NCI-H2029 (cell line): ENCODE measurements at places on chromosomes 11 and 22.

GRCh38 chr11:8503910-8504364 lies 90.1 kb downstream of the STK33 start:
- peak; percentile 6 for DNase-seq

DNA sequence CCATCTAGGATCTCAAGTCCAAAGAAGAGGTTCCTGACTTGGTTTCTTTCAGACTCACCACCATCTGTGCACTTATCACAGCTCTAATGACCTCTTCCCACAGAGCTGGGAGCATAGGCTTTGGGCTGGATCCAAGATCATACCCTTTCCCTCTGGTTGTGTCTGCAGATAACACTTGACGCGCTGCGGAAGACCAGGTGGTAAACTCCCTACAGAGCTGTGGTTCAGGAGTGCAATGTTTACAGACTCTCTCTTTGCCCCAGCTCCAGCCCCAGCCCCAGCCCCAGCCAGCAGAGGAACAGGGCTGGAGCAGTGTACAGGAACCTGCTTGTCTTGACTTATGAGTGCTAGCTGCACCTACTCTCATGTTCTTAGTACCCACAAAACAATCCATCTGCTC lies 274.4 kb upstream of the SYN3 start:
- DNase-seq, result peak; percentile 65

GRCh38 chr11:33540946-33541915 lies 159.4 kb downstream of the C11orf91 start:
- no peak for DNase-seq

DNA sequence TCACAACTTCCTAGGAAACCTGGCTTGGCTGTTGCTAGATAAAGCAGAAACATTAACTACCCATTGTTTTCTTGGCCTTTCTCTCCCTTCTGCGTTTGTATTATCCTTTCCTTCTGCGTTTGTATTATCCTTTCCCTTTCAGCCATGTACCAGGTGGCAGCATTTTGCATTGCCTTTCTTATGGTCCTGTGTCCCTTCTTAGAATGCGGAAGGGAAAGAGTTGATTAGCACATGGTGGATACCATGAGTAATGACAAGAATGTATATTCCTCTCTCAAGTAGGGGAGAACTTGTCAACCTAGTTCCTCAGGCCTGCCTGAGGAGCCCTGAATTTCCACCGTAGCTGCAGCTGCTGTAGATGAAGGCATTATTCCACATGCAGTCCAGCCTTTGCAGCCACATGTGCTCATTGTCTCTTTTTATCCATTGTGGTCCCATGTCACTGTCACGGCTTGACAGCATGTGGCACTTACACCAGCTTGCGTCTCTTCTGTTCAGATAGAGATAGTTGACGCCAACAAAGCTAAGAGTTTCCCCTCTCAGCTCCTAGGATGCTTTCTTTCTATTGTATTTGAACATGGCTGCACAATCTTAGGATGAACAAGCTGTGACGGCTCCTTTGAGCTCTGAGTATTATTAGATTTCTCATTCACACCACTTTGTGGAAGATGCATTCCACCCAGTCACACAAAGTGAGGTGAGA lies 44.8 kb downstream of the SLN start:
- no peak for DNase-seq

- no peak for DNase-seq
Observed at GRCh38 chr11:61975638-61976419, 8.4 kb upstream of the FTH1 start.

GRCh38 chr11:117914991-117915618 lies 14.1 kb downstream of the TMPRSS13 start:
- no peak for DNase-seq

- peak; percentile 72 for DNase-seq
Observed at GRCh38 chr11:21511835-21512440, 680.9 kb upstream of the ANO5 start.

DNA sequence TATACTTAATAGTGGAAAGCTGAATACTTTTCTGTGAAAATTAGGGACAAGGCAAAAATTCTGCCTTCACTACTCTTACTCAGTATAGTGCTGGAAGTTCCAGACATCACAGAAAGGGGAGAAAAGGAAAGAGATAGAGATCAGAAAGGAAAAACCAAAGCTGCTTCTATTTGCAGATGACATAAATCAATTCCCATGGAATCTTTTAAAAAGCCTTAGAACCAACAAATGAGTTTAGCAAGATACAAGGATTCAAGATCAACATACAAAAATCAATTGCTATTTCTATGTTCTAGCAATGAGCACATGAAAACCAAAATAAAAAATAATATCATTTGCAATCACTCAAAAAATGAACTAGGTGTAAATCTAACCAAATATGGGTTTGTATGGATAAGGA lies 16.2 kb upstream of the CLDN5 start:
- no peak for DNase-seq

- DNase-seq, result no peak
Observed at GRCh38 chr22:50452649-50453048, 22.2 kb downstream of the SBF1 start.

GRCh38 chr11:37105427-37105826 lies 507.4 kb upstream of the RAG2 start:
- DNase-seq, result no peak

DNA sequence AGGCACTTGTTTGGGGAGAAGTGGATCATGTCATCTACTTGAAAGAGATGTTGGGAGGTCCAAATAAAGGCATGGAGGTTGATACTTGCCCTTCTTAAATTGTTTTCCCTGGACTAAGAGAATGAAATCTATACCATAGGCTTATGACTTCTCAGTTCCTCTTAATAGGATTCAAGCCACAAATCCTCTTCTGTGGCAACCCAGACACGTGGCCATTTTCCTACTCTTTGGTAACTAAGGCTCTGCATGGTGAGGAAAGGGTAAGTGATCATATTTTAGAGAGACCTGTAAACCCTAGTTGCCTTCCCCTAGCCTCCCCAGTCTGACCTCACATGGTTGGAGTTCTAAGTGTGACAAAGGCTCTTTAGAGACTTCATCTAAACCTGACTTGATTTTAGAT lies 72.9 kb upstream of the CD44 start:
- no peak for DNase-seq

DNA sequence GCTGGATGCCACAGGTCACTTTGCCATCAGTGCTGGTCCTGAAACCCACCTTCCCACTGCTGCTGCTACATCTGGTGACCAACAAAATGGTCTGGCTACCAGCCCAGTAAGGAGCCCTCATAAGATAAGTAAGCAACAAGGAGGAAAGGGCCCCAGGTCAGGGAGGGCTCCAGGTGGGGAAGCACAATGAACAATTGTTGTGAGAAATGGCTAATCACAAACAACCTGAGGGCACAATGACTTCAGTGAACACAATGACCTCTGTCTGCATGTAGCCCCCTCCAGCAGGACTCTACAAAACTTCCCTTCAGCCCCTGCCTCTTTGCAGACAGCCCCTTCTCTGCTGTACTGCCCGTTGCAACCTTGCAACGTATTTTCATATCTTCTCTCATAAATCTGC lies 19.4 kb upstream of the FBLN1 start:
- DNase-seq, result no peak

GRCh38 chr22:42857845-42858481 lies 890 bp upstream of the ARFGAP3 start:
- DNase-seq, result peak; percentile 71

- DNase-seq, result no peak
Observed at GRCh38 chr11:119438599-119438998, 15.6 kb upstream of the THY1 start.

GRCh38 chr11:70144262-70144661 lies 58.8 kb upstream of the FADD start:
- no peak for DNase-seq

DNA sequence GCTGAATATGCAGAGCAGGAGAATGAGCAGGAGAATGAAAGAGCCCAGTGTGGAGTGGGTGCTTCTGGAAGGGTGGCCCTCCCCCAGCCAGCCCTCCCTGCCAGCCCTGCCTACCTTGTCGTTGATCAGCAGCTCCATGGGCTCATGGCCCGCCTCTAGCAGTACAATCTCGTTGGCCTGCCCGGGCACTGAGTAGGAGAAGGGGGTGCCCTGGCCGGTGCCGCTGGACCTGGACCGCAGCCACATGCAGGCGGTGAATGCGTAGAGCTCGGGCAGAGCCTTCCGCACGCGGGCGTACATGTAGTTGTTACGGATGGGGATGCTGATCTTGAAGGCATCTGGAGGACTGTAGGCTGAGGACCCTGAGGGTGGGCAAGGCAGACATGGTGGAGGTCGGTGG lies 17.4 kb downstream of the NPTXR start:
- DNase-seq, result no peak

GRCh38 chr22:38981005-38981991 lies 849 bp upstream of the APOBEC3B start:
- no peak for DNase-seq

DNA sequence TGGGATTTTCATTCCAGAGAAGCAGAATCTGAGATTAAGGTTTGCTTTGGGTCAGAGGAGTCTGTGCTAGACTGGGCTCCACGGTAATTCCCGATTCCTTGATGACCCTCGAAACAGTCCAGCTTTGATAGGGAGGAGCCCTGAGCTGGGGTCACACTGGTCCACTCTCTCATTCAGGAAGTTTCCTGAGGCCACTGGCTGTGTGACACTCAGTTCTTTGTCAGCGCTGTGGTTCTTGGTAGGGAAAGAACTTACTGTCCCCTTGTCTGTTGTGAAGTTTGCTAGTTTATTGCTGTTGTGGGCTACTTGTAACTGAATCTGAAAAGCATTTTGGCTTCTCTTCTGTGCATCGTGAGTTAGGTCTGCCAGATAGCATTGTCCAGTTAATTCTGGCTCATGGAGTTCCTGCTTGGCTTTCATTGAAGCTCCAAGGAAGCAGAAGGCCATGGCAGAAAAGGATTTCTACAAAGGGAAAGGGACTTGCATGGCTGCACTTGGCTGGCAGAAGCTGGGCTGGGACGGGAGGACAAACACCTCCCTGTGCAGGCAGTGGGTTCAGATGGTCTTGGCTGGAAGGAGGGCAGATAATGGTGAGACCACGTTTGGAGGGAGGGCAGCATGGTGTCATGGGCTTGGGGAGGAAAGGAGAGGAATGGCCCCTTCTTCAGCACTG lies 23.3 kb downstream of the BCR start:
- DNase-seq, result no peak

DNA sequence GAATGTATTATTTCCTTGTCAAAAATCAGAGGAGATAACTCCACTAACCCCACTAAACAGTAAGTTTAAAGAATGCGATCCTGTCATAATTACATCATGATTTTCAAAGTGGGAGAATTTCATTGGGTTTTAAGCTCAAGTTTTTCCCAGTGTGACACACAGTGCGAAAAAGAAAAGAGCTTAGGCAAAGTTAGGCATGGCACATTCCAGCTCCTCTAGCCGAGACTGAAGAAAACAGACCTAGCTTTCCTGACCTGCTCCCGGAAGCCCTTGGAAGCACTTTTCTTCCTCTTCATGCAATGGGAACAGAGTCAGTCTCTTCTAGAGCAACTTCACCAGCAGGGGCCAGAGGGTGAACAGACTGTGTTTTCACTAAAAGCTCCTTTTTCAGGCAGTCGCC lies 76.6 kb upstream of the AKIP1 start:
- no peak for DNase-seq

DNA sequence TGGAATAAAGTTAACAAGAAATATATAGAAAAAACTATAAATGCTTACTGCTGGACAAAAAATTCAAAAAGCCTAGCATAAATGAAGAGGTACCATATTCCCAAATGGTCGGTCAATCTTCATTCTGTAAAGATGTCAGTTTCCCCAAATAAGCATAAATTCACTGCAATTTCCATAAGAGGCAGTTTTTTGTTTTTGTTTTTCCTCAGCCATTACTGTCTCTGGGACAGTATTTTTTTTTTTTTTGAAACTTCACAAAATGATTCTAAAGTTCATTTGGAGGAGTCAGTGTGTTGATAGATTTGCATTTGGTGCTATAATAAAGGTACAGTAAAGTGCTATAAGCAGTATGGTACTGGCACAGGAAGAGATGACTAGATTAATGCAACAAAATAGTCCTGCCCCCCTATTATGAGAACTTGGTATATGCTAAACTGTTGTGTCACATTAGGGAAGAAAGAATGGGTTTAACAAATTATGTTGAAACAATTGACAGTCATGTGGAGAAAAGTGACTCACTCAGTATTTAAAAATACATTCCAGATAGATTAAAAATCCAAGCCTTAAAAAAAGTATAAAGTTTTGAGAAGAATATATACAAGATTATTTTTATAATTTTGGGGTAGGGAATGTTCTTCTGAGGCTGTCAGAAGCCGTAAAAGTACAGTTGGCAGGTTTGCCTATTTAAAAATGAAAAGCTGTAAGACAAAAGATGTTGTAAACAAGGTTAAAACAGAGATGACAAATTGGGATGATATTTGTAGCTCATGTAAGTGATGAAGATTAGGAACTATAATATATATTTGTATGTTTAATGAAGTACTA lies 2.6 kb upstream of the FTH1 start:
- DNase-seq, result no peak

DNA sequence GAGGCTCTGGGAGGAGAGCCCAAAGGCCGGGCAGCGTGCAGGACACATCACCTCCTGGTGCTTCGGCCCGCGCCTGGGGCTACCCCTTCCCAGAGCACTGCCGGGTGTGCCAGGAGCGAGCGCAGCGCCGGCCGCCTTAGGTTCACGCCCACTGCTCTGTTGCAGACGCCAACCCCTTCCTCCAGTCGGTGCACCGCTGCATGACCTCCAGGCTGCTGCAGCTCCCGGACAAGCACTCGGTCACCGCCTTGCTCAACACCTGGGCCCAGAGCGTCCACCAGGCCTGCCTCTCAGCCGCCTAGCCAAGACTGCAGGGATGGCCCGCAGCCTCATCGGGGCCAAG lies 79.0 kb downstream of the MED15 start:
- DNase-seq, result no peak

DNA sequence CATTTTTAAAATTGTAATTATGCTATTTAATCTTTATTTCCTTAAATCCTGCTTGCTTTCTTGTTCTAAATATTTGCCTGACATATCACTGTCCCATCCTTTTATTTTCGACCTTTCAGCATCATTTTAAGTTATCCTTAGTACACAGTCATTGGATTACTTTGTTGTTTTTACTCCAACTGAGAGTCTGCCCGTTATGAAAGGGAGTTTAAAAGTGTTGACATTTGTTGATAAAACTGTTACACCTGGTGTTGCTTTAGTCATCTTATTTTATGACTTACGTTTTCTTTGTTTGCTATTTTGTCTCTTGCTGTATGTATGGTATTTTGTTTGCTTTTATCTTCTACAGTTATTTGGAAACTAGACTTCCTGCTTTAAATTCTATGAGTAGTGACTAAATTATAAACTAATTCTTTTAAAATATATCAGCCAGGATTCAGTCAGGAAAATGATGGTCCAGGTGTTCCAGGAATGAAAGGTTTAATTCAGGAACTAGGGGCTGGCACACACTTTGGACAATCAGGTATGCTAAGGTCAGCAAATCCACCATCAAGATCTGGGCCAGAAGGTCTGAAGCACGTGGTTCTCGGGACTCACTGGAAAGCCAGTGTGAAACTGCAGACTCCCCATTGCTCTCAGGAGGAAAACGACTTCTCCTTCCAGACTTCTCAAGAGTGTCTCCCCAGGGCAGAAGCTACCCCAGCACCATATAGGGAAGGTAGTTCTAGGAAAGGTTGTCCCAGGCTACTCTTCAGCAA lies 86.0 kb downstream of the RASSF10 start:
- no peak for DNase-seq

DNA sequence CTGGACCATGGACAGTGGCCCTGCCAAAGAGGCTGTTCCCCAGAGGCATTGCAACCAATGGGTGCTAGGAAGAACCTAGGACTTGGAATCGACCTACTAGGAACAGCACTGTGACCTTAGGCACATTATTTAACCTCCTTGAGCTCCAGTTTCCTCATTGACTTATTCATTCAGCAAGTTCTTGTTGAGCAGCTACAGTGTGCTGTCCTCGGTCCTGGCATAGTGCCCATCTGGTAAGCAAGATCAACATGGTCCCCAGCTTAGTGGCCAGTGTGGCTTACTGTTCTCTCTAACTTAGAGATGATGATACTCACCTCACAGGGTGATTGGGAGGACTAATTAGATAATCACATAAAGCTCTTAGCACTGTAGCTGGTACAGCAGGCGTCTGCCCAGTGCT lies 8.2 kb downstream of the ABCG4 start:
- DNase-seq, result no peak
